ENCODE measurements at places on chromosomes 2 and 18. TPM values are rescaled to one million over a fixed set of nuclear protein-coding genes. Genes with fewer than 3 reads are reported as not detected.

DNA sequence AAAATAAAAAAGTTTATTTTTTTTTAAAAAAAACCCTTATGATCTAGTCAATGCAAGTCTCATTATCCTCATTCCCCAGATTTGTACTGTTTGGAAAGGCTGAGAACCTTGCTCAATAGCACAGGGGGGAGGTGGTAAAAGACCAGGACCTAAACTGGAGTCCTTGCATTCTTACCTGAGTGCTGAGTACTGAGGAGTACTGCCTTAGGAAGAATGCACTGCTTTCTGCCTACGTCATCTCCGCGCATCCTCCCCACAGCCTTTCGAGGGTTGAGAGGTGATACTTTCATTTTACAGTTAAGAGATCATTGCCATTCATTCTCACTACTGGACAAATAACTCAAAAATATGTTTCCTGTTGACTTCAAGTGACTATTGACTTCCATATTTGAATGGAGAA is 73.8 kb downstream of the MAP3K20 start:
- DNase-seq: no peak

DNA sequence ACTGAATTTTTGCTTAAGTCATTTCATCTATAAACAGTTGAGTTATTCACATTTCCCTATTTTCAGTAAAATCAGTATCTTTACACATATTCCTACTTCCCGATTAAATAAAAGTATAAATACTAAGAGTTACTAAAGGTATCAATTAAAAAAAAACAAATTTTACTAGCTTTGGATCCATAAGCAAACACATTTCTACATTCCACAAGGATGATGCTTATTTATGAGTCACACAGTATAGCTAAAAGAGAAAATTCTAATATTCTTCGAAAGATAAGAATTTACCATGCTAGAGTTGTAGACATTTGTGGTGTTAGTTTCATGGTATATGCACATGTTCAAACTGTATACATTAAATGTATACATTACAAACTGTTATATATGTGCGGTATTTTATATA is 23.7 kb downstream of the PGAP1 start:
- DNase-seq: no peak

- DNase-seq: no peak
Measured at GRCh38 chr2:134657650-134658250, 61.0 kb downstream of the TMEM163 start.

DNA sequence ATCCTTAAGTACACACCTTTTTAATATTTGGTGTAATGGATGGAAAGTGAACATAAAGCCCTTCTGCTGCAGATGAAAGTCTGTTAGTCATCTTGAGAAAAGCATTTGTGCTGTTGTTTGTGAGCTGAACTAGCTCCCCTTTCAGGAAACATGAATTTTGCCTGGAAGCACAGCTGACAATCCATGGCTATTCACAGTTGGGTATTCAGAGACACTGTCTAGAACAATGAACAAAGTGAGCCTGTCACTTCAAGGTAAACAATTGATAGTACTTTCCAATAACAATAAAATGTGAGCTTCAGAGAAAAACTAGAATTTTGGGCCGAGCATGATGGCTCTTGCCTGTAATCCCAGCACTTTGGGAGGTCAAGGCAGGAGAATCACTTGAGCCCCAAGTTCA is 6.8 kb upstream of the EFHD1 start:
- no peak for DNase-seq

DNA sequence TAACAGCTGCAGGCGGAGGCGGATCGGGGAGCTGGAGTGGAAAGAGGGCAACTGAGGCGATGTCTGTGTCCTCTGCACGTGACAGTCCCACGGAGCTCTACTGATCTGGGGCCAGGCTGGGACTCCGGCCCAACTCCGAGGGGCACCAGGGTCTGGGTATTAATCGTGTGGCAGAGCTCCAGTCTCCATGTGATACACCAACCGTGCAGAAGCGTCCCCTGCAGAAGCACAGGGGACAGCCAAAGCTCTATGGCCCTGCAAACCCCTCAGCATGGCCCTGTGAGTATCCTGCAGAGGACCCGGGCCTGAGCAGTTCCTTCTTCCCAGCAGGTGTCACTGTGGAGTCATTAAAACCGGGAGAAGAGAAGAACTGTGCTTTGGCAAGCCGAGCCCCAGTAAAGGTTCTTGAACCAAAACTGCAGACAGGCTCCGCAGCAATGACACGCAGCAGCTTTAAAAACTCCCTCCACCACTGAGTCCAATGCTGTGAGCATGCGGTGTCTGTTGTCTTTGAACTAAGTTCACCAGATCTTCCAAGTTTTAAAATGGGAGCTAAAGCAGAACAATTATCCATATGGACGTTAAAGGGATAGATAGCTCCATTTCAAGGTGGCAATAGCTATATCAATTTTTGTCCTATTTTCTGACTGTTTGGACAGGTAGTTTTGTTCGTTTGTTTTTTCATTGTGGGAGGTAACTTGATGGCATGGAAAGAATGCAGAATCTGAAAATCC is 79.4 kb downstream of the TMEM182 start:
- DNase-seq: no peak

DNA sequence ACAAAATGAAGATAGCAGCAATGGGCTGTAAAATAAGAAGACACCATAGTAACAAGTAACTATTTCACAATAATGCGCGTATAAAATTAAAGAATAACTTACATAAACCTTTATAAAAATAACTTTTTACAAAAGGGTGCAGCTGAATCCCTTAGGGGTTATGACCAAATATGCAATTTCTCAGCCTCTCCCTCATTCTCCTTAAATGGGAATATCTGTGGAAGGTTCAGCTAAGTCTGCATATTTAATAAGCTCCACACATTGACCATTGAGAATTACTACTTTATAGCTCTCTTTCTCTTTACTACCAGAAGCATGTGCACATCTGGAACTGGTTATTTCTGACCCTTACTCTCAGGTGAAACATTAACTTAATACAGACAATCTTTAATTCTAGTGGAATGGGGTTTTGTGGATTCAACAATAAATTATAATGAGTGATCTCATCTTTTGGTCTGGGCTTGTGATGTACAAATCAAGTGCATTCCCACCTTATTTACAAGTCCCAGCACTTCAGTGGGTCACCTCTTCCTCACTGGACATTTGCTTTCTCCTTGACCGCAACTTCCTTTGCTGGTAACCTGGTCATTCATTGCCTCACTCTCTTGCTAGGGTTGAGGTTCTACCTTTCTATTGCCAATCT is 15.7 kb downstream of the ARHGAP15 start:
- no peak for DNase-seq

- DNase-seq: no peak
Measured at GRCh38 chr18:22914633-22915032, 18.5 kb upstream of the RBBP8 start.

GRCh38 chr2:7999683-8000476 is 682.0 kb upstream of the ID2 start:
- DNase-seq: no peak

DNA sequence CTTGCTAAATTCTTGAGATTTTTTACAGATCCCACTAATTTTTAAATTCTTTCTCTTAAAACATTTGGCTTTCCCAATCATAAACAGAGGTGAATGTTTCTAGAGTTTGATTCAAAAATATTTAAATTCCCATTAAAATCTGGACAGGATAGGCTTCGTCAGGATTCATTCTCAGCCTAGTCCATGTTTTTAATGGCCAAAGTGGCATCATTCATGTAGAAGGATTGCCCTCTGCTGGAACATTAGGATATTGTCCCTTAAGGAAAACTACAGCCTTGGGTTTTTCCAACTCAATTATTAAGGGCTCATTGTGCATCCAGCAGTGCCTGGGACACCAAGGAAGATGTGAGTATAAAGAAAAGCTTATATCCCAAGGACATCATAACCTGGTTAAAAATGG is 71.7 kb downstream of the TPGS2 start:
- no peak for DNase-seq

GRCh38 chr2:55966401-55967118 is 43.0 kb upstream of the EFEMP1 start:
- no peak for DNase-seq

DNA sequence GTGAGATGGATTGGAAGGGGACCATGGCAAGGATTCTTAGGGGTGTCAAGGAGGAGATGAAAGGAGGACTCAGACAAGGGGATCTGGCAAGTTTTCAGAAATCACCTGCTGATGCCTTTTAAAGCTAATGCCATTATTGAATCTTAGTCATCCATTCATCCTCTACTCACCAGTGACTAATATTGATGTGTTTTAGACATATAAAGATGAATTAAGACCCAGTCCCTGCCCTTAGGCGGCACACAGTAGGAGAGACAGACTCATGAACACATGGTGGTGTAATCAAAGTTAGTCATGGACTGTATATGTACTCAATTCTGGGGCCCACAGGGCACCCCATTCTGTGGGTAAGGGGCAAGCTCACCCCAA is 56.5 kb upstream of the ATL2 start:
- DNase-seq: no peak

GRCh38 chr2:157256626-157257025 is 879 bp upstream of the GALNT5 start:
- DNase-seq: no peak

DNA sequence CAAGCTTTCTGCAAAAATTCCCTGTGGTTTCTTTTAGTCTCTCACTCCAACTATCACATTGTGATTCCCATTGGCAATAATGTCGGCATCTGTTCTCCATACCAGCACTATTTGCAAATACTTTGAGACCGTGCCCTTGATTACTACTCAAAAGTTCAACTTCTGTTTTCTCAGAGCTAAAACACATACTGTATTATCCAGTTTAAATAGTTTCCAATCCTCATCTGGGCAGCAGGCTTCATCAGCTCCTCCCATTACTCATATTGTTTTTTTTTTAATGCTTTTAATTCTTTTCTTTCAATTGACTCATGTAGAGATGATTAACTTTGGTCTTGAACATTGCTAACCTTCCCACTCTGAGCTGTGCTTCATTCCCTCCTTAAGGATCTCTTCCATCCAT is 135.8 kb downstream of the METTL8 start:
- DNase-seq: no peak

GYPC gene
- 87.6 TPM for total RNA-seq

ZSWIM2 gene
- total RNA-seq: not detected

CYB5A gene
- total RNA-seq: 232 TPM

ADRA2B gene
- 2.1 TPM for total RNA-seq

AQP12B gene
- not detected for total RNA-seq

AFF3 gene
- total RNA-seq: 18.4 TPM

Measured in tibial nerve (tissue), 4 donors.